Spinal cord (tissue), 10 donors: ENCODE measurements at places on chromosomes 11 and 22. TPM values are rescaled to one million over a fixed set of nuclear protein-coding genes. Genes with fewer than 3 reads are reported as not detected.

DNA sequence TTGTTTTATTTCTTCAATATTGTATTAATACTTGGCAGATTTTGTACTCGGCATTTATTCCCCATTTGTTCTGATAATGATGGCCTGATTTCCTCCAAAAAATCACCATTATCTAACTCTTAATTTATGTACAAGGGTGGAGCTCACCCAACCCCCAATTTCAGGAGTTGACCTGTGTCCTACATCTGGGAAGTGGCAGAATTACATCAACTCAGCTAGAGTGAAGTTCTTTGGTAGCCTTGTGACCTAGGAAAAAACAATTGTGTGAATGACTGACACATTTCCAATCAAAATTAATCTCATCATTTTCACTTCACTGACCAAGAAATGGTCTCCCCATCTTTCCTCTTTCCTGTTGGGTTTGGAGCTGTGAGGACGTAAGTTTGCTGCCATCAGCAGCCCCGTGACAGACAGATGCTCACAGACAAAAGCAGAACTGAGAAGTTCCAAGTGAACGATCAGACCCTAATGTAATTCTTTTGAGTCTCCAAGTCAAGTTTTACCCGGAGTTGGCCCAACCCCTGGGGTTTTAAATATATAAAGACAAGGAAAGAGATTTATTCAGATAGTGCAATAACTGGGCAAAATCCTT is 16.6 kb upstream of the MS4A6E start:
- DNase-seq: no peak

GRCh38 chr11:93526641-93527583 is 16.3 kb downstream of the SMCO4 start:
- no peak for DNase-seq

DNA sequence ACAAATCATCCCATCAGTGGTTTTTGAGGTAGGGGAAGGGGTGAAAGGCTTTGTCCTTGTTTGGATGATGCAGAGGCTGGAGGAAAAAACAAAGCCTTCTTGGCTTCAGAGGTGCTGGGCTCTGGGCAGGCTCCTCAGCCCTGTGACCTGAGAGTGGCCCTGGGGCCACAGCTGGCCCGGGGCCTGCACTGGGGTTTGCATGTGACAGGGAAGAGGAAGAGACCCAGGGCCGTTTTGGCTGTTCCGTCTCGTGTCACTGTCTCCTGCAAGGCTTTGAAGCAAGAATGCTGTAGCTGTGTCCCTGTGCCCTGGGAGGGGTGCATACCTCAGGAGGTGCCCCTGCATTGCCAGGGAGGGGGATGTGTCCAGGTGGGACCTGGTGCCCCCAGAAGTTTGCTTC is 12.6 kb downstream of the ARHGAP8 start:
- no peak for DNase-seq

DNA sequence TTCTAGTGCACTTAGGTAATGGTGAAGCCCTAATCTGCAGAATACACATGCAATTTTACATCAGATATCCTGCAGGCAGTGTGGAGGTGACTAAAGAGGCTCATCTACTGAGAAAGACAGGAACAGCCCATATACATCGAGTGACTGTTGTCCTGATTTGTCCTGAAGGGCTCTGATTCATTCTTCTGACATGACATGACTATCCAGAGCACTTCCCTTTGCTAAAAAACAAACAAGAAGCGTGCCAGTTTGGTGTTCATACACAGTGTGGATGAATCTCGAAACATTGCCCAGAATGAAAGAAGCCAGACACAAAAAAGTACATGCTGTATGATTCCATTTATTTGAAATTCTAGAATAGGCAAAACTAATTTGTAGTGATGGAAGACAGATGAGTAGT is 48.0 kb upstream of the AMPD3 start:
- DNase-seq: no peak

GRCh38 chr11:90252053-90252452 is 29.2 kb upstream of the CHORDC1 start:
- DNase-seq: no peak

GRCh38 chr11:2698386-2699184 is 1.2 kb downstream of the KCNQ1OT1 start:
- no peak for DNase-seq

- no peak for DNase-seq
These were observed 10.3 kb downstream of the PRDM10 start for GRCh38 chr11:129992161-129992944.

DNA sequence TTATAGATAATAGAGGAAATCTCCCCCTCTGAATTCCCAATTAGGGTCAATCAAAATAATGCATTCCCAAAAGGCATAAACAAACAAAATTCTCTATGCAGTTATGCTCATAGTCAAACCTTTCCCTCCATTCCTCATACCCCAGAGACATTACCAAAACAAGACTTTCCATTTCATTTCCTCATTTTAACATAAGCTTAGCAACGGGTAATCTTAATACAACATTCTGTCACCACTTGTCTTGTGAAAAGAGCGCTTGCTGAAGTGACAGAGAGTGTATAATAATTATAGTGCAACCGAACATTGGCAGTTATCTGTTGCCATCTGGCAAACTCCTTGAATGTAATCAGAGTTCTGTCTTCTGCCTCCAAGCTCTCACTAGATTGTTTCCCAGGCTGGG is 1.2 kb upstream of the SLN start:
- DNase-seq: no peak

GRCh38 chr11:104222464-104222863 is 58.5 kb upstream of the PDGFD start:
- no peak for DNase-seq

- DNase-seq: no peak
These were observed 43.0 kb upstream of the ZC3H12C start for GRCh38 chr11:110050201-110050506.

DNA sequence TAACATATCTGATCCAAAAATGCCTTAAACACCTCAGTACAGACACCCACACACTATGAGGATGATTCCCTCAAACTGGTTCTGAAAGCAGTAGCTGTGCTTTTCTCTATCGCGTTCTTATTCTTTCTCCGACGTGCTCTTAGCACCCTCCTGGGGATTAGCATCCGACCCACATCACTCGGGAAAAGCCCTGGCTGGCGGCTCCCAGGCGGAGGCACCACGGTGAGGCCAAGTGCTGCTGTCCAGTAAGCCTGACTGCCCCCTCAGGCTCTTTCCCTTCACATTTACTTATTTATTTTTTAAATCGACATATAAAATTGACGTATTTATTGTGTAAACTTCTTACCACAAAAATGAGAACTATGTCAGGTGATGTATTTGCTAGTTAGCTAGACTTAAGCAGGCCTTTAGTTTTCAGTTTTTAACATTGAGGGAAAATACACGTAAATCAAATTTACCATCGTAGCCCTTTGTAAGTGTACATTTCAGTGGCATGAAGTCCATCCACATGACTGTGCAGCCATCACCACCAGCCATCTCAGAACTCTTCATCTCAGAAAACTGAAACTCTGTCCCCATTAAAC is 19.2 kb downstream of the TBX1 start:
- no peak for DNase-seq

DNA sequence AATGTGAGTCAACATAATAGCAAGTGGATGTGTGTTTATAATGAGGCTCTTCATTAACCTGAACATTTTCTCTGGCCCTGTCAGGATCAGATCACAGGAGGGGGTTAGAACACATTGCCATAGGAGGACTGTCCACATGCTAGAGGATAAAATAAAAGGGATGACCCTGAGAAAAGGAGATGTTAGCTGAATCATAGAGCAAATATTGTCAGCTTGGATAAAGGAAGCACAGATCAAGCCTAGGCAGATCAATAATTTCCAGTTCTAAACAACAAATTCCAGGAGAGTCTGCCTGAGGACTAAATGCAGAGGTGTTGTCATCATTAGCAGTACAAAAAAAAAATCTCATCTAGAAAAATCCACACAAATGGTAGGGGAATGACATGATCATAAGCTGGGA is 337.9 kb downstream of the LRRC4C start:
- no peak for DNase-seq

DNA sequence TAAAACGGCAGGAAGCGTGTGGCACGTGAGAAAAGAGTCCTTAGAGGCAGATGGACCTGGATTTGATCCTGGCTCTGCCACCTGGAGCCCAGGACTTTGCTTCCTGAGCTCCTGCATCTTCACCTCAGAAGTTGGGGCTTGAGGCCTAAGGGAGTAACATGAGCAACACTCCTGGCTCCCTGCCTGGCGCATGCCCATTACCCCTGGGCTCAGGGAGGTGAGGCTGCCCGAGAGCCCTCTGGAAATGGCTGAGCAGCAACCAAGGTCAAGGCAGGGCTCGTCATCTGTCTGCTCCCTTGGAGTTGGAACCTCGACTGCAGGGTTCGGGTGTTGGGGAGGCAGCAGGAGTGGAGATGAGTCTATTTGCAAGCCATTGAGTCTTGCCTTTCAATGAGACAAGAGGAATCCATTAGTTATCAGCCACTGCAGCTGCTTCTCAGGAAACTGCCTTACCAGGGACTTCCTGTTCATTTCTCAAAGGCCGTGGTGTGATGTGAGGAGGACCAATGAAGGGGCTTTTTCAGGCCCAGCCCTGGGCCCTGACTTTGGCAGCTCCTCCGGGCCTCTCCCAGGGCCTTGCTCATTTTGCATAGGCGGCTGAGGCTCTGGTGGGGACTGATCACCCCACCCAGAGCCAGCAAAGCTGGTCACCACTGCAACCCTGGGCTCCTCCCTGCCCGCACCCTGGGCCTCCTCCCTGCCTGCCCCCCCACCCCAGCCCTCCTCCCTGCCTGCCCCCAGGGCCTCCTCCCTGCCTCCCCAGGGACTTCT is 6.4 kb downstream of the FADS2 start:
- DNase-seq: no peak

DNA sequence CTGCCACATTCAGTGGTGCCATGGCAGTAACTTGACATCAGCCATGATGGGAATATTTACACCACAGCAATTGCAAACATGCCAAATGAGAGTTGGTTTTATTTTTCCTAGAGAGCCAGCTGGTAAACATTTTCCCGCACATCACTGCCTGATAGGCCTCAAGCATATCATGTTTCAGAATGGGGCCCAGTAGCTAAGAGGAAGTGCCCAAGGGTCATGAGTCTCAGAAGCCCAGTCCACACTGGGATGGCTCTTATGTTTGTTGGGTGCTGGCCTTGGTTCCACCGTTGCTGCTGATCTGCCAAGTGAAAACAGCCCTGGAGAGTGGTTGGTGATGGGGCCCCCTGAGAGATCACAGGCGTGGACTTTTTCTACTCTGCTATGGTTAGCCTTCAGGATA is 64.3 kb upstream of the NAV2 start:
- DNase-seq: no peak

DNA sequence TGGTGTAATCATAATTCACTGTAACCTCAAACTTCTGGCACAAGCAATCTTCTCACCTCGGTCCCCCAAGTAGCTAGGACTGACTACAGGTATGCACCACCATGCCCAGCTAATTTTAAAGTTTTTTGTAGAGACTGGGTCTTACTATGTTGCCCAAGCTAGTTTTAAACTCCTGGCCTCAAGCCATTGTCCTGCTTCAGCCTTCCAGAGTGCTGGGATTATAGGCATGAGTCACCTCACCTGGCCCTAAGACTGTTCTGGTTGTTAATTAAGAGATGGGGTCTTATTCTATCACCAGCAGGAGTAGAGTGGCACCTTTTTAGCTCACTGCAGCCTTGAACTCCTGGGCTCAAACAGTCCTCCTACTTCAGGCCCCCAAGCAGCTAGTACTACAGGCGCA is 52.0 kb upstream of the DEPDC7 start:
- no peak for DNase-seq

The PATE2 gene
- total RNA-seq: 0.61 TPM

The SCGB1D2 gene
- not detected for total RNA-seq

The MCHR1 gene
- total RNA-seq: 2.4 TPM

The FOLR2 gene
- total RNA-seq: 21.9 TPM
